ENCODE measurements at places on chromosomes 3 and 15.

DNA sequence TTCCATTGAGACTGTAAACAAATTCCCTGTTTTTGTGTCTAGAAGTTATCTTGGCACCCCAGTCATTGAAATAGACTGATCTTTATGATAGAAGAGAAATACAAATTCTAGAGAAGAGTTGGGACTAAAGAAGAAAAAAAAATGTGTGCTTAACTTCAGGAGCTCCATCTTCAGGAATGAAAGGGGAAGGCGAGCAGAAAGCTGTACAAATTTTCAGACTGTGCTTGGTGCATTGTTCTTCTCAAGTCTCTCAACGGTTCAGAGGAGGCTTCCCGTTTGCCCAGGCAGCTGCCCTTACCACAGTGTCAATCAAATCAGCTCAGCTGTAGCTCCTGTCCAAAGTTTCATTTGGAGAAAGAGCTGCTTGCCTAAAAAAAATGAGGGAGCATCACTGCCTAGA, 41.7 kb downstream of the OXSM start:
- no peak for DNase-seq

- DNase-seq = no peak
These were observed 48.4 kb downstream of the MLH1 start for GRCh38 chr3:37041546-37042195.

DNA sequence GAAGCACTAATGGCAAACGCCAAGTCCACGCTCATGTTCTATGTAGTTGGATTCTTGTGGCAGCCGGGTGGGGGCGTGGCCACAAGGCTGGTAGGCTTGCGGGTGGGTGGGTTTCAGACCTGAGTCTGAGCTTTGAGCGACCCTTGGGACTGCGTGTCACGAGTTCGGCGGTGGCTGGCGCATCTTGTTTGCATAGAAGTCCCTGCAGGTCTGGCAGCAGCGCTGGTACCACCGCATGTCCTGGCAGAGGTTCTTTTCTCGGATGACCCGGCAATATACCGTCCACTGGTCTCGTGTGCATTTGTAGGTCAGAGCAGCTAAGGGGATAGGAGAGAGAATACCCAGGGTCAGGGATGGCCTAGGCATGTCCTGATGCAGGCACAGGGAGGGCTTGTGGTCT, 241.0 kb upstream of the LYSMD4 start:
- no peak for DNase-seq

- no peak for DNase-seq
These were observed 96.2 kb downstream of the ALDH1A2 start for GRCh38 chr15:57969355-57969754.

- DNase-seq = no peak
These were observed 2.7 kb downstream of the ADAMTS7 start for GRCh38 chr15:78808550-78808949.

- DNase-seq = no peak
These were observed 118.5 kb upstream of the WNT5A start for GRCh38 chr3:55605443-55606236.

DNA sequence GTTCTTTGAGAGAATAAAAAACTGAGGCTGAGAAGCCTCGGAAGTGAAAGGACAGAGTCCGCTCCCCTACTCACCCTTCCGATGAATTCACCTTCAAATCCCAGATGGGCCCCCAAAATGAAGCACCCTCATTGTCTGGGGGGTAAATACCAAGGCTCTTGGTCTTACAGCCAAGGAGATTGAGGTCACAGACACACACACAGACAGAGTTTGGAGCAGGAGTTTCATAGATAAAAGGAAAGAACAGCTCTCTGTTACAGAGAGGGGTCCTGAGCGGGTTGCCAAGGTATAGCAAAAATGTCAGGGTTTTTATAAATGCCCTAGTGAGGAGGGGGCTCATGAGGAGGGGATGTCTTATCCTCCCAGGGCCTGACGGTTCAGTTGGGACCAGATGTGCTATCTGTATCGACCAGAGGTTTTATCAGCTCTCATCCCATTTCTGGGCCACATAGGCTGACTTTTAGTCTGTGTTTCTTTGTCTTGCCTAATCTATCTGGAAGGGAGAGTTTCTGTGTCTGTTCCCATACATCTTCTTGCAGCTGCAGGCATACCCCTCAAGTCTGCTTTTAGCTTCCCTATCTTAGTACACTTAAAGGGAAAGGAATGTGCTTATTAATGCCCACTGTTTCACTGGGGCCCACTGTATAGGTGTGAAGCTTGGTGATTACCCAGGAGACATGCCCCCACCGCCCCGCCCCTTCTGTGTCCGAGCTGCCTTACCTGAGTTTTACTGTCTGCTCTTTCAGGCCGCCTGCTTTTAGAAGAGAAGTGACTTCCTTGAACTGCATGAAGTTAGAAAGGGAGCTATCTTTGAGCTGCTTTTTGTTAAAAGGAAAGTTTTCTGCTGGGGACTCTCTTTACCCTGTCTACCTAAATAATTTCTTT, 66.8 kb upstream of the ATP11B start:
- no peak for DNase-seq

GRCh38 chr3:2684046-2684445, 426.1 kb downstream of the IL5RA start:
- DNase-seq = no peak

GRCh38 chr3:169199283-169199682, 464.2 kb downstream of the MECOM start:
- DNase-seq = no peak

DNA sequence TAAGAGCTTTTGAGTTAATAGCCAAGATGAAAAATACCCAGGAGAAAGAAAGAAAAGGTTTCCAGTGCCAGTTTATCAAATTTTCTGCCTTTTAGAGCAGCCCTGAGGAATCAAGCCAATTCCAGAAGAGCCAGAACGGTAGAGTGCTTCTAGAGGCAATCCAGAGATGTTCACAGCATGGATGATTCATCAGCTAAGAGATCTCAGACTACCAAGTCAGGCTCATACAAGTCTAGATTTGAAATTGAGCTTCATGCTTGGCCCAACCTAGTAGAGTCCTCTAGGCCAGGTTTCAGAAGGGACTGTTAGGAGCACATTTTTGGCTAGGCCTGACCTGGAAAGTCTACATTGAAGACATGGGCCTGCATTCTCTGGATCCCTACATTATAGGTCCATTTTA, 15.5 kb downstream of the WDR48 start:
- no peak for DNase-seq

- no peak for DNase-seq
These were observed 2.3 kb upstream of the TMPRSS7 start for GRCh38 chr3:112032098-112032731.

DNA sequence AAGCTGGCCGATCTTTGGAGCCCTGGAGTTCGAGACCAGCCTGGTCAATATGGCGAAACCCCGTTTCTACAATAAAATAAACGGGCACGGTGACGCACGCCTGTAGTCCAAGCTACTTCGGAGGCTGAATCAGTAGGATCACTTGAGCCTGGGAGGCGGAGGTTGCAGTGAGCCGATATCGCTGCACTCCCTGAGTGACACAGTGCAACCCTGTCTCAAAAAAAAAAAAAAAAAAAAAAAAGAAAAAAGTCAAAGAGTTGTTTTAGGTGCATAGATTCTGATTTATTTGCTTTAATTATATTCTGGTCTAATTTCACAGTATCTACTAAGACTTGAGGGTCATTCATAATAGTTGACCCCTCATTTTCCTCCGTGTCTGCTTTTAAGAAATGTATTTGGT, 1.7 kb downstream of the ARL13B start:
- DNase-seq = no peak
